ENCODE measurements at places on chromosomes 16 and 17.
A peak's percentile ranks its signal among the peaks of the same experiment; 100 is the strongest.

DNA sequence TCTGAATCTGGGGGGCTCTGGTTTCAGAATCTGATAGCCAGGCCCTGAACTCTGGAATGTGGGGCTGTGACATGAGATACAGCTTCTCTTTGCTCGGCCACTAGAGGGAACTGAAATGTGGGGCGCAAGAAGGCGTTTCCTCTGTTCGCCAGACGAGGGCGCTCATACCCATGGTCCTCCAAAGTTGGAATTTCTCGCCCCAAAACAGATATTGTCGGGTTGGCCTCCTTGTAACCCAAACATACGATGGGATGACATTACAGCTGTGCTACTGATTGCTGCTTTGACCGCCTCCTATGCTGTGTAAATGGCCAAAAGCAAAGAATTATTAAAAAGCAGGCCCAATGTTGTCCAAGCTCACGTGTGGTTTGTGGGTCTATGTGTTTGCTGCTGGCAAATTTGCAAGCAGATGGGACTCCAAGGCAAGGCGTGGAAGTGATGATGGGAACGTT lies 13.1 kb upstream of the MSI2 start:
- peak; percentile 60 for DNase-seq

GRCh38 chr16:10122546-10122945 lies 59.7 kb downstream of the GRIN2A start:
- DNase-seq: no peak

- peak; percentile 78 for DNase-seq
Observed at GRCh38 chr17:45316434-45317110, at the start of gene MAP3K14. TSS of gene MAP3K14 (minus strand) at chr17:45317020. CDS start at chr17:45290745, 26,275 bp downstream.

DNA sequence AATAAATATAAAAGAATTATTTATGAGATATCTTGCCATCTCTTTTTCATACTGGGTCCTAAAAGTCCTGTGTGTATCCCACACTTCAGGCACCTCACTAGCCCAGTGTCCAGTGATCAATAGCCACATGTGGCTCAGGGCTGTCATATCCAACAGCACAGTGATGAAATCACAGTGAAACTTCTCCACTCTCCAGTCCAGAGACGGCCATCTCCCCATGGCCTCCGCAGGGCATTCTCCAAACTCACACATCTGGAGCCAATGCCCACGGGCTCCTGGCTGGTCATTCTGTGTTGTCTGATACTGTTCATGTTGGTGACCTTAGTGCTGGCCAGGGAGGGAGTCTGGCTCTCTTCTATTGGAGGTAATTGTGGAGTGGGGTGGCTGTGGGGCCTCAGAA lies 125.2 kb upstream of the SDK2 start:
- DNase-seq: peak; percentile 28

DNA sequence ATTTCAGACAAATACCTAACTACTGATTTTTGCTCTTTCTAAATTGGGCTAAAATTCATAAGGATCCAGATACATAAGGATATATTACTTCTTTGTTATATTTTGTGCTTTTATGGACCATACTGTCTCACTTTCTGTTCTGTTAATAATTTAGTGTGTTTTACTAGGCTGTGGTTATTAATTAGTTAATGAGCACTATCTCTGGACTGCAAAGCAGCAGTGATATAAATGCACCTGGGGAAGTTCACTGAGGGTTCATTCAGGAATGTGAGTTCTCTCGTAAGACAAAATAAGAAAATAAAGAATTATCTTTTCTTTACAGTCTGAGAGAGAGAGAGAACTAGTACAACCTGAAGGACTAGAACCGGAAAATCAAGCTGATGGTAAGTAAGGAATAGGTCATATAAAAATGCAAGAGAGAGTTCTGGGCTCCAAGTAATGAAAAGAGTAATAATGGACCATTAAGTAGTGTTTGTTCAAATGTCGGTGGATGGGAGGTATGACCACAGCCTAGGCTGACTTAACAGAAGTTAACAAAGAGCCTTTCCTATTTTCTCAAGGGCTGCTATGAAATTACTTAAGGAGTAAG lies 55.6 kb downstream of the IKZF3 start:
- DNase-seq: no peak

GRCh38 chr17:72900654-72900971 lies 191.9 kb downstream of the SLC39A11 start:
- no peak for DNase-seq

GRCh38 chr16:74026373-74027281 lies 270.0 kb upstream of the PSMD7 start:
- no peak for DNase-seq

GRCh38 chr17:1229349-1229899 lies 40.8 kb upstream of the BHLHA9 start:
- DNase-seq: no peak

DNA sequence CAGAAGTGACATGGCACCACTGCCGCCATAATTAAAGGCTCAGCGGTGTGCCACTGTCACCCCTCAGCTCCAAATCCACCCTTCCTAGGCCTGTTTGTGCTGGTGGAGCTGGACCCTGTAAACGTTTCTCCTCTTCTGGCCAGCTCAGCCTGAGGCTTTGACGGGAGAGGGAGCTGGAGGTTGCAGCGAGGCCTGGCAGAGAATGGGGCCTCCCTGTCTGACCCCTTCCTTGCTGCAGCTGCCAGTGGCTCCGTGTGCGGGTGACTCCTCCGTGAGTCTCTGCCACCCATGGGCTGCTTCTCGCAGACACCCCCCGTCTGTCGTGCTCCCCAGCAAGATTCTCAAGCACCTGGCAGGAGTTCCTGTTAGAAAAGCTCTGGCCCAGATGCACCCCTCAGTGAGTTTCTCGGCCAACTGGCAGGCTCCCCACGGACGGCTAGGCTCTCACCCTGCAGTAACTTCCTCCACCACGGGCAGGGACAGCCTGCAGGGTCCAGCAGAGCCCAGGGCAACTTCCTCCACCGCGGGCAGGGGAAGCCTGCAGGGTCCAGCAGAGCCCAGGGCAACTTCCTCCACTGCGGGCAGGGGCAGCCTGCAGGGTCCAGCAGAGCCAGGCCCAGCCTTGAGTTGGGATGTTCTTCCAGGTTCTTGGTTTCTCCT lies 4.7 kb upstream of the CHMP6 start:
- no peak for DNase-seq

DNA sequence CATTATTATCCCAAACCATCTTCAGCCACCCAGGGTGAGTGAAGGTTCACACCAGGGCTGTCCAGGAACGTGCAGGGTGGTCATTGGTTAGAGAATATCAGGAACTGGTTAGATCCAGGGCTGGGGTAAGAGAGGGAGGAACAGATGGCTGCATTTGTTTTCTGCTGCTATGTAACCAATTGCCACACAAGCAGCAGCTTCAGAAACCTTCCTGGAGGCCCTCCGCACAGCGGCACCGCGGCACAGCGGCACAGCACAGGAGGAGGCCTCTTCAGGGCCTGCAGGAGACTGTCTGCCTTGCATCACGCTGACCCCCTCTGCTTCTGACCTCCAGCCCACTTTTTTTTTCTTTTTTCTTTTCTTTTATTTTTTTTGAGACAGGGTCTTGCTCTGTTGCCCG lies 86.1 kb downstream of the KCNJ12 start:
- DNase-seq: no peak

DNA sequence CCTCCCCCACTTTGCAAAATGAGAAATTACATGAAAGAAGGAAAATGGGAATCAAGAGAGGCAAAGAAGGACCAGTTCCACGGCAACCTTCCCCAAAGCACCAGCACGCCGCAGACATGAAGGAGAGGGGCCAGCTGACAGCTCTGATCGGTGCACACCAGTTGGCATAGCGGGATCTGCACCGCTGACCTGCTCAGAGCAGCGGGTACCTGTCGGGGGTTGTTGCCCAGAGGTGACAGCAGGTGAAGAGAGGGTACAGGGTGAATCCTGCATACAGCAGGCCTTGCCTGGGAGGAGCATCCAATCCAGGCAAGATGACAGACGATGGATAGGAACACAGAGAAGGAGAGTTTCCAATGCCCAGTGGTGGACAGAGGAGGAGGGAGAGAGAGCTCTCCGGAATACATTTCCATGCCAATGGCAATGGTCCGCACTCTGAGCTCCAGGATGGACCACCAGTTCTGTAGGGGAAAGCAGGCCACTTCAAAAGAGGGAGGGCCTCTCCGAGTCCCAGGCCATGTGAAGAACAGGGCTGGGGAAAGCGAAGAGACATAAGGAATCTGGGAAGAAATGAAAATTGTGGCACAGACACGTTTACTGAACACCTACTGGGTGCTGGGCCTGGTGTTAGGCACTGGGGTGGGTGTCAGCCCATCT lies 24.0 kb downstream of the CEP295NL start:
- no peak for DNase-seq

- no peak for DNase-seq
Observed at GRCh38 chr17:69331756-69332155, 4.8 kb upstream of the ABCA5 start.

DNA sequence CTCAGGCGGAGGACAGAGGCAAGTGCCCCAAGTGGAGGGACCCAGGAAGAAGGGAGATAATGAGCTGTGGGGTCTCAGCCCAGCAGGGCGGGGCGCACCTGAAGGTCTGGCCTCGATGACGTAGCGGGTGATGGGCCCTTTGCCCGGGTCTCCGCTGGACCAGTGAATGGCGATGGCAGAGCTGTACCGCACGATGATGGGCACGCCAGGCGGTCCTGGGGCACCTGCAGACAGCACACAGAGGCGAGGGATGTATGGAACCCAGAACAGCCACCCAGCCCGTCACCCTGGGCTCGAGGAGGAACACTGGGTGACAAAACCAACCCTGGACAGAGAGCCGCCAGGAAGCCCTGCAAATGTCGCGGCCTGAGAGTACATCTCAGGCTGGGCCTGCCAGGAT lies 46.2 kb upstream of the CDC42EP4 start:
- DNase-seq: no peak

GRCh38 chr16:59053911-59054310 lies 319.8 kb upstream of the GOT2 start:
- no peak for DNase-seq

DNA sequence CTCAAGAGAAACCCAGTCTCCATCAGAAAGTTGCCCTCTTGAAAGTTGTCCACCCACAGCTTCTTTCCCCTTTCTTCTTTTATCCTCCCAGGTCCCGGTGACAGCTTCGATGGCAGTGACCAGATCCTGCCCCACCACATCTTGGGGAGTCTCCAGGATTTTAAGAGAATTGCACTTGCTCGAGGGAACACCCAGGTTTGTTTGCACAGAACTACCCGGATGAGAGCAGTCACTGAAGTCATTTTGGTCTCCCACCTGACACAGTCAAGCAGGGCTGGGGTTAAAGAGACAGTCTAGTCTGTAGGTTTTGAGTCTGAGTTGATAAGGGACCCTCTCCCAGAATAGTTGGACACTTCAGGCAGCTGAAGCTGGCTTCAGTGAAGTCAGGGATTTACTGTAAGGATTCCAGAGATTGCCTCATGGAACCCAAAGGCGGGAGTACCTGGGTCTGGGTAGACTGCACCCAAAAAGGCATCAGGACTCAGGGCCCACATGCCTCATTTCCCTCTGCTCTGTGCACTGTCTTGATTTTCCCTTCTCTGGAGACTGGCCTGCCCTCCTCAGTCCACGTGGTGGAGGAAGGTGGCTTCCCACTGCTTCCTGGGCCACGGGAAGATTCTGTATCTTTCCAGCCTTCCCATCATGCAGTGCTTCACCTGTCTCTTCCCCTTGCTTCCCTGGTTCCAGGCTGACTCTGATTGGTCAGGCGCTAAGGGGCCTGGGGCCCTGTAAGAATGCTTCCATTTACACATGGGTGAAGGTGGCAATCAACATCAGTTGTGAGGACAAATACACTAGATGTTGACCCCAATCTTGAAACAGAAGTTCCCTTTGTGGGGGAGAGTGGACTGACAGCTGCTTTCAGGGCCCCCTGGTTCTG lies 9.5 kb downstream of the MYCBPAP start:
- no peak for DNase-seq

DNA sequence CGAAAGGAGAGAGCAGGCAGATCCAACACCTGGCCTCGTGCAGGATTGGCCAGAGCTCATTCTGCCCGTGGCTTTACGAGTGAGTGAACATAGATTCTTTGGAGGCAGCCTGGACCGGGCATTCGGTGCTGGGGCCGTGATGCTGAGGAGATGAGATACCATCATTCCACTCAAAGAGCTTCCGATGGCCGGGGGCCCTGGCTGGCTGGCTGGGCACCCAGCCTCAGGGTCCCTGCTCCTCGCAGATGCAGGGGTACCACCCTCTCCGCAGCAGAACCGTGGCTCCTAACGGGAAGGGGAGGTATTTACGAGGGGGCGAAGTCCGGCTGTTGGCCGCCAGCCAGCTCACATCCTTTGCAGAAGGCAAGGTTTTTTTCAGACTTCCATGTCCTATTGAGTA lies 66.1 kb upstream of the FOXF1 start:
- no peak for DNase-seq

DNA sequence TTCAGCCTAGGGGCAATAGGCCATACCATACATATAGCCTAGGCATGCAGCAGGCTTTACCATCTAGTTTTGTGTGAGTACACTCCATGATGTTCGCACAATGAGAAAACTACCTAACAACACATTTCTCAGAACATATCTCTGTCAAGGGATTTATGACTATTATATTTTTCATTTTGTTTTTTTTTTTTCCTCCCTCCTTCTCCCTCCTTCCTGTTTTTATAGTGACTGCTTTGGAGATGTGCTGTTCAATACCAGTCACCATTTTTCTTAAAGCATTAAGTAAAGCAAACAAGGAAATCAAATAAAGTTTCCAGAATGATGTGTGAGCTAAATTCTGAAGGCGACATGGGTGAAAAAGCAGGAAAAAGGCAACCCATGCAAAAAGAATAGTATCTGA lies 194.6 kb downstream of the STX8 start:
- DNase-seq: no peak

GRCh38 chr16:58850678-58851020 lies 116.5 kb upstream of the GOT2 start:
- no peak for DNase-seq

DNA sequence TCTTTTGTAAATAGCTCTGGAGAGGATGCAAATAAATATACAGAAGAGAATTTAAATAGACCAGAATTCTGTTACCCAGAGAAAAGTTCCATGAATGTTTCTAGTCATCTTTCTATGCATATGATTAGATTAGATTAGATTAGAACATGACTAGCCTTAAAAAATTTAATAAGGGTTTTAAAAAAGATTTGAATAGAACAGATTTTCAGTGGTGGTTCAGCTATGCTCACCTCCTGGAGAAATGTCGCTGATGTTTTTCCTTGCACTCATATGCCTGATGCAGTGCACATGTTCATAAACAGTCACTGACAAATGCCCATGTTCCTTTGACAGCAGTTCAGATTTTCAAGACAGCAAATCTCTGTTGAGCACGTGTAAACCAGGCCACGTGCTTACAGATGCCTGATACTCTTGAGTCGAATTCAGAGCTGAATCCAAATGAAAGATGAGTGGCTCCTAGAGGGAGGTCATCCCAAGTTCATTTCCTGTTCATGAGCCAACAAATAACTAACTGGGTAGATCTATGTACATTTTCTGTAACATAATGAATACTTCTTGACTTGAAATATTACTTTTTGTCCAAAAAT lies 19.9 kb upstream of the RAB11FIP4 start:
- peak; percentile 43 for DNase-seq

DNA sequence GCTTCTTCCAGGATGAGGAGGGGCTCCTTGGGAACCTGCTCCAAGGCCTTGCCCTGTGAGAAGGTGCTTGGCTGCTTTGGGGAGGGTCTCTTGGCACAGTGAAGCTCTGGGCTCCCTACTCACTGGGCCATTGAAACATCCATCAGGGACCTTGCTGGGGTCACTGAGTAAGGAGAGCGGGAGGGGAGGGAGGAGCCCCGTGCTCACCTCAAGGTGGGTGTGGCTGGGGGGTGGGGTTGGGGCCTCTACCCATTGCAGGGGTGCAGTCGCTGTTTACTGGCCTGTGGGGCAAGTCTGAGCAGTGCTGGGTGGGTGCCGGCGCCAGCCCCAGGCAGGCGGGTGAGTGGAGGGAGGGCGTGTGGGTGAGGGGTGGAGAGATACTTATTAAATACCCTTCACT lies 9.9 kb downstream of the TNS4 start:
- DNase-seq: no peak
